Prostate gland (tissue), 2 donors: ENCODE measurements at places on chromosomes 6 and 20. TPM values are rescaled to one million over a fixed set of nuclear protein-coding genes. Genes with fewer than 3 reads are reported as not detected.

DNA sequence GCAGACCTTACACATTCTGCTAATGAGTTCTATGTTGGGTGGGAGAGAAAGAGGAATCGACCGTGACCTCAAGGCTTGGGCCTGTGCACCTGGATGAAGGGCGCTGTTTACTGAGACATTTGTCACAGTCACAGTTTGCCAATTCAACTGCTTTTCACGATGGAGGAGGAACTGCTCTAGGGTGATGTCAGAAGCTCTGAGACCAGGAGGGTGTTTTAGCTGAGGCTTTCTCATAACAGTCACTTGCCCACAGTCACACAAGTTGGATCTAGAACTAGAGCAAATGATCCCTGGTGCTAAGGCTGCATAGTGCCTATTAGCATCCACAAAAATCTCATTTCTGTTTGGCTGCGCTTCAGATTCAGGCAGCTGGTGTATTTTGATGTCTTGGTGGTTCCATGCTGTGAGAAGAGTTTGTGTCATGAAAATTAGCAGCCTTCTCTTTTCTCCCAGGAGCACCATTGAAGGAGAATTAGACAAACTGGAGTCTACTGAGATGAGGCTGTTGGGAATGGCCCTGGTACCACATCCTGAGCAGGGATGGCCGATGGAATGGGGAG lies 83.3 kb upstream of the TGM3 start:
- no peaks in the 10 kb centered on the region for H3K36me3 ChIP-seq
- no peaks in the 10 kb centered on the region for H3K27me3 ChIP-seq
- no peak overlapping the region for H3K4me3 ChIP-seq
- no peaks in the 10 kb centered on the region for H3K4me1 ChIP-seq
- DNase-seq, result no peak

The DEFB114 gene
- not detected for total RNA-seq

The HMGA1 gene
- total RNA-seq, result 29.4 TPM

DNA sequence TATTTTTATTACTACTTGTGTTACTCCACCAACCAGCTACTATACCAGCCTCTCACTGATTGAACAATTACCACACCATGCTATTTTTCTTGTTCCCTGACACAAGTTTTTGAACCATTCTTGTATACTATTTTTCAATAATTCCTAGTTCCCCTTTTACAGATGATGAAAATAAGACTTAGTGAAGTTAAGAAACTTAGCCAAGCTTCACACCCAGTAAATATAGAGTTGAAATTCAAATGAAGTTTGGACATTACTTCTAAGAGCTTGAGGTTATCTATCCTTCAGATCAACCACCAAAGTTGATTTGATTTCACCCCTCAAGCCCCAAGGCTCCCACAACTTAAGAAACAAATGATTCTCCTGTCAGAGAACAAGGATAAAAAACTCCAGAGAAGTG lies 13.1 kb upstream of the BCAS1 start:
- peaks cover 4% of the 10 kb centered on the region for H3K4me1 ChIP-seq
- H3K27ac ChIP-seq, result no peak overlapping the region
- H3K27me3 ChIP-seq, result no peaks in the 10 kb centered on the region
- H3K36me3 ChIP-seq, result no peaks in the 10 kb centered on the region

DNA sequence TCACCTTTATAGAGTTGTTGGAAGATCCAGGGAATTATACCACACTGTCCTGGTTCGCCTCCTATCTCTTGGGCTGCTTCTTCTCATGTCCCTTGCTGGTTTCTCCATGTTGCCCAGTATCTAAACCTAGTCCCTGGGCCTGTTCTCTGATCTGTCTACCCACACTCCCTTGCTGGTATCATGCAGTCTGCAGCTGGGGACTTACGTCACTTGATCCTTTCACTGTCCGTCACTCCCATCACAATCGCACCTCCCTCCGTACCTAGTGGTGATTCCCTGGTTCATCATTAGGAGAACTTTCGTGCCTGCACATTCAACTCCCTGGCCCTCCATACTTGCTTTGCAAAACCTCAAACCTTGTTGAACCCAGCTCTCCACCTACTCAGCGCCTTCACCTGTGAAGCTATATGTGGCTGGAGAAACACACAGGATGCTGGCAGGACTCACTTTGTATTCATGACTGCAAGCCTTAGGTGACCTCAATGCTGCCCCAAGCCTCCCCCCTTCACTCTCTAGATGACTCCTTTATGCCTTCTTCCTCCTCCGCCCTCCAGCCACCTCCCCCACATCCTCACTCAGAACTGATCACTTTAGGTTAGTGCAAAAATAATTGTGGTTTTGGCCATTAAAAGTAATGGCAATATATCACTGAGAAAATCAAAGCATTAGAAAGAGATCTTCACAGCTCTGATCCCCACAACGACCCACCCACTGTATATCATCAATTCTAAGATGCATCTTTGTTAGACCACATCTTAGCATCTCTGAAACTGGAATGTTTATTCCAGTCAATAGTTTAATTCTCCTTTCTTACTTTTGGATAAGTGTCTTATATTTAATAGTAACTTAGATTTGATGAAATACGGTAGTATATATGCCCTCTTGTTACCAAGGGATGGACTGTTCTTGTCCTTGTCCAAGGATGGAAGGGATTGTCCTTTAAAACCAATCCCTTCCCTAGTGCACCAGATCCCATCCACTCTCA lies 26.4 kb downstream of the GDAP1L1 start:
- no peak for DNase-seq
- H3K27ac ChIP-seq, result no peak overlapping the region
- H3K4me3 ChIP-seq, result no peak overlapping the region
- H3K27me3 ChIP-seq, result no peaks in the 10 kb centered on the region
